ENCODE measurements at places on chromosomes 12 and 14.

DNA sequence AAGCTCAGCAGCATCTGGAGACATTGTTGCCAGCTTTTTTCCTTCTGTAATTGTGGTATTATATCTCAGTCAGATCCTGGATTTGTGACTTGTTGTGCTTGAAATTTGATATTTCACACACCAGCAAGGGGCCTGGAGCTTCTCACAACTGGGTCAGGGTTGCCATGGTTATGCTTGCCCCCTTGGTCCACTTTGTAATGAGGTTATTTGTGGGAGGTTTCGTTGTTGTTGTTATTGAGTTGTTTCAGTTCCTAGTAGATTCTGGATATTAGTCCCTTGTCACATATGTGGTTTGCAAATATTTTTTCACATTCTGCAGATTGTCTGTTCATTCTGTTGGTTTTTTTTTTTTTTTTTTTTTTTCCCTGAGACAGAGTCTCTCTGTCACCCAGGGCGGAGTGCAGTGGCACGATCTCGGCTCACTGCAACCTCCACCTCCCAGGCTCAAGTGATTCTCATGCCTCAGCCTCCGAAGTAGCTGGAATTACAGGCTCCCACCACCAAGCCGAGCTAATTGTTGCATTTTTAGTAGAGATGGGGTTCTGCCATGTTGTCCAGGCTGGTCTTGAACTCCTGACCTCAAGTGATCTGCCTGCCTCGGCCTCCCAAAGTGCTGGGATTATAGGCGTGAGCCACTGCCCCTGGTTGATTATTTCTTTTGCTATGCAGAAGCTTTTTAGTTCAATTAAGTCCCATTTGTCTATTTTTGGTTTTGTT lies 80.6 kb upstream of the ETV6 start:
- DNase-seq: no peak

DNA sequence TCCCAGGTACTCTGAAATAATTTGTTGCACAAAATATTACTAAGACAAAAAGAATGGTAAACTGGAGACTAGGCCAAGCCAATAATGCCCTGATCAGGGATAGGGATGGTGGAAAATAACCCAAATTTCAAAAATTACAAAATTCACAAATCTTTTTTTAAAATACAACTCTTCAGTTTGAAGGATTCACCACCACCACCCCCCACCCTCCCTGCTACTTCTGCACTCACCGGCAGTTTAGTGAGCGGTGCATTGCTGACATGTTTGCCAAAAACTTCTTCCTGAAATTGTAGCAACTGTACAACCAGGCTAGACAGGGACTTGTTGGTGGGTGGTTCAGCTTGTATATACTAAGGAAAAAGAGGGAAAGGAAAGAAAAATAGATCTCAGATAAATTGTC lies 2.3 kb downstream of the SMARCC2 start:
- DNase-seq: no peak

DNA sequence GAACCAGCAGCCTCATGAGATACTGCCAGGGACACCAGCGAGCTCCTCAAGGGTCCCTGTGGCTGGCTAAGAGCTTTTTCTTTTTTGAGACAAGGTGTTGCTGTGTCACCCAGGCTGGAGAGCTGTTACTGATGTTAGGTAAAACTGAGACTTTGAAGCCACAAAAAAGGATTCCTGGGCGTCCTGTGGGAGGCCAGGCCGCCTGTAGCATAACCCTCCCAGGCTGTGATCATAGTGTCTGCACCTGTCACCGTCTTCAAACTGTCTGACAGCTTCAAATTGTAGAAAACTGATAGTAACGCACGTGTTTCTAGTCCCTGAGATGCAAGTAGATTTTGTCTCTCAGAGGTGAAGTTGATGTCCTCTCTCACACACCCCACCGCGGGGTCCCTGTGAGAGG lies 4.1 kb downstream of the ZFYVE21 start:
- DNase-seq: no peak

DNA sequence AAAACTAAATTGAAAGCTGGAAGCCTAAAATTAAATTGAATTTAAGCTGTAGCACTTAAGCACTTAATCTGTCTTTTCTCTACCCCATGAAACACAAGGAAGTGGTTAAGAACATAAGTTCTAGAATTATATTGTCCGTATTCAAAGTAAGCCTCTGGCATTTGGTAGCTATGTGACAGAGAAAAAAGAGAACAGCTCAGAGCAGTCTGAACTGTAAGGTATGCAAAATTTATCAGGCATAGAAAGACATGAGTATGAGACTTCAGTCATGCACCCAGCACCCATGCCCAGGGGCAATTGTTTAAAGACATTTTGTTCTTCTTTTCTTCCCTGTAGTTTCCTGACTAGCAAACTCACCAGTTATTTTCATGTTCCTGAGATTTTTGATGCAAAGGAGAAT lies 116.7 kb downstream of the KCNMB4 start:
- peak; percentile 20 for DNase-seq

DNA sequence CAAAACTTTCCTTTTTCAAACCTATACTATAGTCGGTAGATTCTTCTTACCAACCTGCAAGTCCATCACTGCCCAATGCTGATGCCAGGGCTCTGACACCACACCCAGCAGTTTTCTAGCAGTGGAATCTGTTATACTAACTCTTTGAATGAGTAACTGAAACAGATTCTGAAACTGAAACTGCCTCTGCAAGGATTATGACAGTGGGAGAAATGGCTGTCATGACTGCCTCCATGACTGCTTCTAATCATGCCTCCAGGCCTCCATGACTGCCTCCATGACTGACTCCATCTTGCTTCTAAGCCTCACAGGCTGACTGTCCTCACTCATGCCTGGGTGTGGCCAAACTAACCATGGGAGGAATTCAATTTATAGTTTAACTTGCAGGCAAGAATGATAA lies 29.4 kb upstream of the OXA1L start:
- peak; percentile 33 for DNase-seq

DNA sequence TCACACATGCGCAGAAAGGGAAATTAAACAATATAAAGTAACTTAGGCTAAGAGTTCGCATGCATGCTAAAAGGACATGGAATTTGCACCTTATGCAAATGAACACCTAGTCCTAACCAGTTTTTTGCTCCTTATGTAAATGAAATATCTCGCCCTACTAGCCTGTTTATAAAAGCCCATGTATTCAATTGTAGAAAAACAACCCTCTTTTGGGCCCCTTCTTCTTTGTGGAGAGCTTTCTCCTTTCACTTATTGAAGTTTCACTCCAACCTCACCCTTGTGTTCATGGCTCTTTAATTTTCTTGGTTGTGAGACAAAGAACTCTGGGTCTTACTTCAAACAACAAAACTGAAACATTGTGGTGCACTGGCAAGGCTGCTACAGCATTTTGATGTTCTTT lies 333.4 kb upstream of the ATXN7L3B start:
- DNase-seq: no peak

DNA sequence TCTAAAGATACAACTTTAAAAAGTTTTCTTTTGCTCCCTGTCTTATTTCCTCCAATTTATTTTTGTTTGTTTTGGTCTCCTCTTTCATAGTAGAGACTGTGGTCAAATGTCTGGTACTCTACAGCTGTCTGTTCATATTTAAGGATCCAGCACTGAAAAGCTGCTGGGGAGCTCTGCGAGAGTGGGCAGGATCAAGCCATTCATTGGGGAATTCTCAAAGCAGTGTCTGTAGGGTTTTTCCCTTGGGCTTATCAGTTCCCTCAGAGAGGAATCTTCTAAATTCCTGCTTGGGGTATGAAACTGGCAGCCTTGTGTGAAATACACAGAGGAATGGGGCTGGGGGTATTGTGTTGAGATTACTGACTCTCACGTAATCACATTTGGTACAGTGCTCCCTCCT lies 52.3 kb downstream of the FNTB start:
- DNase-seq: no peak

DNA sequence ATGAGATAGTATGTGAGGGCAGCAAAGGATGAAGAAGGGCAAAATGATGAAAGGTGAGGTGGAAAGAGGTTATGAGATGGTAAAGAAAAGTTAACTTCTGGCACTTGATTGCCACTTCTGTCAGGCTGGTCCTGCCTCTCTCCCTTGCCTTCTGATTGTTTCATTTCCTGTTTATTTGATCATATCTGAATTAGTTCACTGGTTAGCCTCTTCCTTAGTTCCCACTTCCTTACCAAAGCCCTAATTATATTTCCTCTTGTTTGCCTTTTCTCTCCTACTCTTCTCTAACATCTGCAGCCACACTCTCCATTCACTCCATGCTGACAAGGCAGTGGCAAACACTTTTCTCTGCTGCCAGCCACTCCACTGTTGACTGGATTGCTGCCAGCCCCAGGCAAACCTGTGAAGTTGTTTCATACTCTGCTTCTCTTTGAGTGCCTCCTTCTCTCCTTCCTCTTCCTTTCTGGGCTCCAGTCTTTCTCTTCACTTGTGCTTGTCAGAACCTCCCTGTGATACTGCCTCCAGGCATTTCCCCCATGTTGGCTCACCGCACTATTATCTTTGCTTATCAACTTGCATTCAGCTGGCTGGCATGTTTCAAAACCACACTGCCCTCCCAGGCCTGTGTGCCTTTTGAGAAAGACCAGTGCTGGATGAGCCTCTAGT lies 8.1 kb downstream of the PNP start:
- peak; percentile 95 for DNase-seq

- DNase-seq: no peak
These were observed 68.6 kb downstream of the ACTN1 start for GRCh38 chr14:68910540-68910939.

DNA sequence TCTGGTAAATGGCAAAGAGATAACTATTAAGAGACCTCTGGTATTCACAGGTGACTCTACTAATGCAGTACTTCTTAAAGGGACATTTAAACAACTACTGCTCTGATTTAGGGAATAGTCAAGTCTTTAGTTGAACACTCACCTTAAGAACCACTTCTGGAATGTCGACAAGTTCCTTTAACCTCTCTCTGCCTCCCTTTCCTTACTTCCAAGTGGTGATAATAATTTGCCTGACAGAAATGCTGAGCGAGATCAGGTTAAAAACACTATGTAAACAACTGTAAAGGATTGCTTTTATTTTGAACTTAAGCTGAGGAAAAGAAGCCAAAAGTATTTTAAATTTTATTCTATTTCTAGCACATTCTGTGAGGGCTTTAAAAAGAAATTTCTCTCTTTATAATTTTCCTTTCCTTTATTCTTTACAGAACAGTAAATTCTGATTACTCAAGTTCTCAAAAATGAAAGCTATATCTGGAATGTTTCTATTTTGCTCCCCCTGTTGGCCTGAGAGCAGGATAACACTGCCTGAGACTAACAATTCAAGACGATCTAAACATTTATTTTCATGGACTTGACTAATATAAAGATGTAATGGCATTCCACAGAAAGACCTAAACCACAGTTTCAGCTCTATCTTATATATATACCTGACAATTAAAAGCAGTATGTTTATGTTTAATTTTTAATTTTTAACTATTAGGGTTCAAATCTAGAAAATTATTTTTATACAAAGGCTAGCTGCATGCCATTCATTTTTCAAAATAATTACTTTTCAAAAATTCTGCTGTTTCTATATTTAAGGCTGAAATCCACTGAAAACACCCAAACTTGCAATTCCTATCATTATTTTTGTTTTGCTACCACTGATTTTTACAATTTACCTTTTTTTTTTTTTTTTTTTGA lies 29.2 kb downstream of the ZCCHC8 start:
- DNase-seq: peak; percentile 79

- no peak for DNase-seq
These were observed 24.0 kb upstream of the GSG1 start for GRCh38 chr12:13127444-13127843.

DNA sequence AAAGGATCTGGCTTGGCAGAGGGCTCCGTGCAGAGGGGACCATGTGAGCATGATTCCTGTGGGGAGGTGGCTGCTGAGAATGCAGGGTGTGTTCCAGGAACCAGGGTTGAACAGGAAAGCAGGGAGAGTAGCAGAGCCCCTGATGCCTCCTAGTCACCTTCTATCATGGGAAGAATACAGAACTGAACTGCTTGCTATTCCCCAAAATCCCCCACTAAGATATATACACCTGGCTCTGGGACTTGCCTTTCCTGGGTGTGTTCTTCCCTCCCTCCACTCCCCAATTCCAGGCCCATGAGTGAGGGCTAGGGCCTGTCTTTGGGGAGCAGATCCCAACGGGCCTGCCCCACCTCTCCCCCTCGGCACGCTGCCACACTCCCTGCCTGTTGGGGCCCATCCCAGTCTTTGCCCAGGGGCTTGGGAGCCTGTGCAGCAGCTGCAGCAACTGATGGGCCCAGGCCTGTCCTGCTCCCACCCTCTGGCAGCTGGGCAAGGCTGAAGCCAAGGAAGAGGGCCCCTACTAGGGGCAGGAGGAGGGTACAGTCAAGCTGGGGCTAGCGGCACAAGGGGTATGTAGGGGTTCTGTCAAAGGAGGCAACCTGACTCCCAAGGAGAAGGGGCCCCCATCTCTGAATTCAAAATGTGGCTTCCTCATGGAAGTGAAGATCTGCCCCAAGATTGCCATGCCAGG lies 3.2 kb downstream of the AJUBA start:
- DNase-seq: peak; percentile 34
